ENCODE measurements at places on chromosomes 7 and 10. TPM values are rescaled to one million over a fixed set of nuclear protein-coding genes. Genes with fewer than 3 reads are reported as not detected.

OR9A2 gene
- not detected for polyA plus RNA-seq

OPN4 gene
- not detected for polyA plus RNA-seq

CYP26C1 gene
- polyA plus RNA-seq: not detected

GRCh38 chr7:142412551-142413193 lies 154.8 kb upstream of the PRSS58 start:
- no peaks in the 10 kb centered on the region for H3K27me3 ChIP-seq
- no peaks in the 10 kb centered on the region for H3K4me1 ChIP-seq
- peak overlapping the region; percentile 22 for H3K27ac ChIP-seq

- no peak overlapping the region for H3K27ac ChIP-seq
- no peak overlapping the region for H3K4me3 ChIP-seq
- peaks cover 9% of the 10 kb centered on the region for H3K4me1 ChIP-seq
- peaks cover 73% of the 10 kb centered on the region for H3K27me3 ChIP-seq
Observed at GRCh38 chr10:100710151-100710871, 35.1 kb upstream of the PAX2 start.
